Activated CD8-positive, alpha-beta memory T cell treated with anti-CD3 and anti-CD28 coated beads for 4 hours (primary cell): ENCODE measurements at places on chromosomes 5 and 9.

- DNase-seq = no peak
These were observed 105.6 kb downstream of the SUSD1 start for GRCh38 chr9:112069318-112070169.

DNA sequence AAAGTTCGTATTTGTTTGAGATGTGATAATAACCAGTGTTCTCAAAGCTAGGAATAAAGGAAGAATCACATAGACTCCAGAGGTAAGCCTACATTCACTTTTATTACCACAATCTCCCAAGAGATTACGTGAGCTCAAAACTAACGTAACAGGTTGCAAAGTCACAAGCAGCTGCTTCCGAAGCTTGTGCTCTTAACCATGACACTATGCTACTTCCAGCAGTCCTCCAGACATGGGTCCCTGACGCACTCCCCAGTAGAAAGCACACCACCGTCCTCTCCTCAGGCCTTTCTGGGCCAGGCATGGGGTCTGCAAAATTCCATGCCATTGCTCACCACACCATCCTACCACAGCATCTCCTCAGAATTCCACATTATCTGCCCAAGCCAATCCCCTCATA, 84.6 kb downstream of the PAX5 start:
- no peak for DNase-seq

GRCh38 chr5:144329681-144330080, 159.0 kb downstream of the KCTD16 start:
- no peak for DNase-seq

DNA sequence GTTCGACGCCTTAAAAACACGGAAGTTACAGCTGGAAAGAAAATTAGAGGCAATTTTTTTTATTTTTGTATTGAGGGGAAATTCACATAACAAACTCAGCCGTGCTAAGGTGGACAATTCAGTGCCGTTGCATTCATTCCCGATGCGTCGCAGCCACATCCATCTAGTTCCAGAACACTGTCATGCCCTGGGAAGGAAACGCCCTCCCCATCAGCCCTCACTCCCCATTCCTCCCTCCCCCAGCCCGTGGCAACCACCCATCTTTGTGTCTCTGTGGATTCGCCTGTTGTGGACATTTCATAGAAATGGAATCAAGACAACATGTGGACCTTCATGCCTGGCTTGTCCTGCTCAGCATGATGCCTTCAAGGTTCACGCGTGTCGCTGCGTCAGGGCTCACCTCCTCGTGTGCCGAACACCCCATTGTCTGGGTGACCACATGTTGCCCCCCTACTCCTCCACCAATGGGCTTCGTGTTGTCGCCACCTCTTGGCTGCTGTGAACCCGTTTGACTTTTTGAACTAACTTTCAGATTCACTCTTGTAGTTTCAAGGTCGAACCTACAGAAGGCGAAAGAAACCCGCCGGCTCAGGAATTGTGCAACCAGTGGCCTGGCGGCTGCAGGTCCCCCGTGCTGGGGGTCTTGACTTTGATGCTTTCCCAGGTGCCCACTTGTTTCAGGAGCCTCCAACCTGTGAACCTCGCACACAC, 17.4 kb upstream of the CAMSAP1 start:
- DNase-seq = no peak

GRCh38 chr5:113526421-113526820, 12.9 kb downstream of the YTHDC2 start:
- no peak for DNase-seq

- DNase-seq = no peak
These were observed 448.2 kb downstream of the GADD45G start for GRCh38 chr9:90053027-90053426.

GRCh38 chr9:106799152-106799551, 63.8 kb upstream of the ZNF462 start:
- no peak for DNase-seq

DNA sequence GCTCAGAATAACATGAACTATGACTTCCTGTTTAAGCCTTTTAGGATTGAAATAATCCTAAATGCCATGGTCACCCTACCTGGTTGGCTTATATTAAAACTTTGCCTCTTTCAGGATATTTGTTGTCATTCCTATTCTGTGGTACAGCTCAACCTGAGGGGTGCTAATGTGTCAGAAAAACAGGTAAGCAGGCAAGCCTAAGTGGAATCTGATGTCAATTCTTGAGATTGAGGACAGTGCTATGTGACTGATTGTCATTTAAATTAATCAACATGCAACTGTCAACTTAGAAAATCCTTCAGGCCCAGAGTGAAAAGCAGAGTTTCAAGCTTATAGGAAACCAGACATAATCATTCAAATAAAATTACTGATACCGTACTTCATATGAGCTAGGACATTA, 2.6 kb upstream of the RORB start:
- DNase-seq = no peak

GRCh38 chr9:1939926-1940368, 75.2 kb upstream of the SMARCA2 start:
- DNase-seq = no peak

DNA sequence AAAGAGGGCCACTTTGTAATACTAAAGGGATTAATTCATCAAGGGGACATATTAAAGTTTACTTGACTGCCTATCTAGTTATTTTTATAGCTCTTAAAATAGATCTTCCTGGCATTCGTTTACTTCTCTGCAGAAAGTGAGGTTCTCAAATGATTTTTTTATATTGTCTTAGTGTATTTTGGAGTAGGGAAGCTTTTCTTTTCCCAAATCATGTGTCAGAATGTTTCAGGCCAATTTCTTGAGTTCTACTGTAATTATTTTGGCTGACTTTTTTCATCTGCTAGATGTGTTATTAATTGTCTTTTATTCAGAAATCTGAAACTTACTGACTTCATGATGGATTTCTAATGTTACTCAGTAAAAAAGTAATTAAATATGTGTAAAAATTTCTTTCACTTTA, 60.2 kb upstream of the FBXL7 start:
- DNase-seq = no peak

GRCh38 chr5:146365618-146366017, 27.0 kb downstream of the POU4F3 start:
- no peak for DNase-seq

- DNase-seq = no peak
These were observed at the start of gene CFAP77 for GRCh38 chr9:132409828-132410528. Gene CFAP77, plus strand, starts transcription at chr9:132410211. Its CDS starts 61 bp downstream, at chr9:132410272.

- DNase-seq = no peak
These were observed 19.6 kb downstream of the ETF1 start for GRCh38 chr5:138523406-138523805.

GRCh38 chr9:71076096-71076495, 45.3 kb downstream of the TRPM3 start:
- no peak for DNase-seq

GRCh38 chr5:150079909-150080461, 6.4 kb downstream of the CSF1R start:
- DNase-seq = no peak

DNA sequence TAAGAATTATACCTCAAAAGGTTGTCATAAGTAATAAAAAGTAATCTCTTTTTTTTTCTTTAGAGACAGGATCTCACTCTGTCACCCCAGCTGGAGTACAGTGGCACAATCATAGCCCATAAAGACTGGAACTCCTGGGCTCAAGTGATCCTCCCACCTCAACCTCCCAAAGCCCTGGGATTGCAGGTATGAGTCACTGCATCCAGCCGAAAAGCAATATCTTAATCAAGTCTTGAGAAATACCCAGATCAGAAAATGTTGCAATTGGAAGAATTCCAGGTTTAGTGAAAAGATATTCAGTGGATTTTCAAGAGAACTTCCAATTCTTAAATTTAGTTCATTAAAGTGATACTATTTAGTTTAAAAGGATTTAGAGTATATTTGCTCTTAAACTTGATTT, 40.9 kb upstream of the IDNK start:
- no peak for DNase-seq

DNA sequence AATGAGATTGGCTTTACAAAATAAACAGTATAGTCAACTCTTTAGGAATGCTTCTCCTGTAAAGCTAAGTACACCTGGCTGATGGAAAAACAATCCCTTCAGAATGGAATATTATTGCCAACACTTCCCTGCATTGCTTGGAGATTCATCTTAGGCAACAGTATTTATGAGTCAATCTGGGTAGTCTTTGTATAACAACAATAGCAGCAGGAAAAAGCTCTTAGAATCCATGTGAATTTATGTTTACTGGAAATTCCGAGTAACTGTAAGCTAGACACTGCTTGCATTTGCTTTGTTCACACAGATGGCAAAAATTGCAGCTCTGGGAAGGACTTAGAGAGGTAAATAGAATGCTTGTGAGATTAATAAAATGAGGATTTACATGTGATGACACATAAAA, 101.7 kb upstream of the NTRK2 start:
- DNase-seq = no peak

GRCh38 chr5:149416987-149417710, 38.1 kb upstream of the IL17B start:
- DNase-seq = no peak

DNA sequence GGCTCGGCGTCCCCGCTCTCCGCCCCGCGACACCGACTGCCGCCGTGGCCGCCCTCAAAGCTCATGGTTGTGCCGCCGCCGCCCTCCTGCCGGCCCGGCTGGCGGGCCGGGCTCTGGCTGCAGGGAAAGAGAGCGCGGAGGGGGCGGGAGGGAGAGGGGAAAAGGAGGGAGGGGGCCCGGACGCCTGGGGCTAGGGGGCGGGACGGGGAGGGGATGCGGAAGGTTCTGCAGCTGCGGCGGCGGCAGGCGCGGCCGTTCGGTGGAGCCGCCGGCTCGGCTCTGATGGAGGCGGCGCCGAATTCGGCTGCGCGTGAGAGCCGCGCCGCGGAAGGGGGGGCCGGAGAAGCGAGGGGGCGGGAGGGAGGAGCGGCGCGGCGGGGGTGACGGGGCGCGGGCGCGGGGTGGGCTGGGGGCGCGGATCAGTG, at the start of gene MARCHF11:
MARCHF11 (minus strand) TSS at position 281 of the 425 bp plus-strand sequence; CDS start at position 65, 216 bp downstream.
- DNase-seq = no peak

GRCh38 chr9:2459756-2460155, 161.8 kb upstream of the VLDLR start:
- DNase-seq = no peak

- DNase-seq = no peak
These were observed 64.8 kb downstream of the SHB start for GRCh38 chr9:38003946-38004808.

GRCh38 chr5:132459983-132460838, 30.4 kb downstream of the IRF1 start:
- no peak for DNase-seq

DNA sequence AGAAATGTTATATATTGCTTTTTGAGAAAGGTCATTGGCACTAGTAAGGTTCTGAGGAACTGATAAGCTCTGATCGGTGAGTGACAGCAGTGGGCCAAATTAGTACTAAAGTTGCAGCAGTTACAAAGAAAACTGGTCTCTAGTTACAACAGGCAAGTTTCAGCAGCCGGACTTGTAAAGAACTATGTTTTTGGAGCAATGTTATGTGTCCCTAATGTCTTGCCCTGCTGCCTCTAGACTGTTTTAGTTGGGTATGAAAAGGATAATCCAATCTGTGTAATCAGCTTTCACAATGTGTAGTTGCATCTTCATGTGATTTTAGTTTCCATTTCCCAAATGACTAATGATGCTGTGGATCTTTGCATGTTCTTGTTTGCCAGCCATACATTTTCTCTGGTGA, 113.5 kb downstream of the CAMK4 start:
- DNase-seq = no peak
